Activated CD4-positive, alpha-beta memory T cell treated with anti-CD3 and anti-CD28 coated beads, Interleukin-2, amount 10 ng/mL, durations not matched to agents 7 days and 5 days (primary cell): ENCODE measurements at places on chromosomes 11 and 22. TPM values are rescaled to one million over a fixed set of nuclear protein-coding genes. Genes with fewer than 3 reads are reported as not detected.

Gene AQP11
- total RNA-seq = 0.60 TPM

Gene CASP5
- 0.30 TPM for total RNA-seq

Gene RFPL1
- total RNA-seq = not detected

Gene OR2AG2
- not detected for total RNA-seq
